Activated CD8-positive, alpha-beta memory T cell treated with anti-CD3 and anti-CD28 coated beads, Interleukin-2, amount 50 U/mL, for 48 hours (primary cell): ENCODE measurements at places on chromosomes 2 and 18.

DNA sequence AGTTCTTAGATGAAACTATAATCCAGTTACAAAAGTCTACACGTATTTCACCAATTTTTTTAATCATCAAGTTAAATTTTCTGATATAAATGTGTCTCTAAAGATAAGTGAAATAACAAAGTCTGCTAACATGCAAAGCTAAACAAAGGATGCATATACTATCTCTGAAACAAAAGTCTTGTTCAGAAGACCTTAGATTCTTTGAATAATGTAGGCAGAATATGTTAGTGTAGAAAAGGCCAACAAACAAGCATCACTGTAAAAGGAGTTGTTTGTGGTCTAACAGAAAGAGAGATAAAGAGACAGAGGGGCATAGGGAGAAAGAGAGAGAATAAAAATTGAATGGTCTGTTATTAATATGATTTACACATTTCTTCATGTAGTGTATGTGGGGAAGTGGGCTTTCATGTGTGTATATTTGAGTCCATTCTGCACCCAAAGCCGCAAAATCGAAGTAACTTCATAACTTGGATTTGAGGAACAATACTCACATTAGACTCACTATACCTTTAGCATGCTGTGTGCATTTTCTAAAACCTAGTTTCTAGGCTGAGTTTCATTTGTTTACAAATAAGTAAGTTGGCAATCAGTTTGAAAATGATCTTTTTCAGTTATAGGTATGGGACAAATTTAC is 734.8 kb upstream of the REG3G start:
- no peak for DNase-seq

GRCh38 chr18:8802017-8802672 is 96.8 kb downstream of the MTCL1 start:
- no peak for DNase-seq

DNA sequence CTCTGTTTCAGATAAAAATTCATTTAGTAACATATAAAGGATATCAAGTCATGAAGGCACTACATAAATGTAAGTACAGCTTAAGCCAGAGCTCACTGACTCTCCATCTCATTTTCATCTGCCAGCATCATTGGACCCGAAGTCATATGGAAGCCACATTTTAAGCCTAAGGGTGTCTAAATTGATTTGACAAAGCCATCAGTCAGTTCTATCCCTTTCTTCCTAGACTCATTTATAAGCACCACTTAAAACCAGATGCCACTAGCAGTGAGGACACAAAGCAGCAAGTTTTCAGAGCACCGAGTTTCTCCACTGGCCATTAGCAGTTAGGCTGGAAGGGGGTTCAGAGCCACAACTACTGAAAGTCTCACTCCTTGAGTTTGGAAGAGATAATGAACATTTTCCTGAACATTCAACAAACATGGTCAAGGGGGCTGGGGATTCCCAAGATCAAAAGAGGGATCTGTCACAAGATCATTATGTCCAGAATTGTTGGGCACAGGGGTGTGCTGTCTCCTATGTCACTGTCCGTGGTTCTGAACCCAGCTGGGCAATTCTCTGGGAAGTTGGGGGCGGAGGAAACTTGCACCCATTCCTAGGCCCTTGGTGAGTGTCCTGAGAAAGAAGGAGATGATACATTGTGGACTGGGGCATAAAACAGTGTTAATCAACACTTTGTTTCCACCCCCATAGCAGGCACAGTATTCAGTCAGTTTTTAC is 158.5 kb upstream of the LMAN1 start:
- no peak for DNase-seq

- DNase-seq = no peak
These were observed 255.3 kb downstream of the SH3BP4 start for GRCh38 chr2:235206980-235207579.

DNA sequence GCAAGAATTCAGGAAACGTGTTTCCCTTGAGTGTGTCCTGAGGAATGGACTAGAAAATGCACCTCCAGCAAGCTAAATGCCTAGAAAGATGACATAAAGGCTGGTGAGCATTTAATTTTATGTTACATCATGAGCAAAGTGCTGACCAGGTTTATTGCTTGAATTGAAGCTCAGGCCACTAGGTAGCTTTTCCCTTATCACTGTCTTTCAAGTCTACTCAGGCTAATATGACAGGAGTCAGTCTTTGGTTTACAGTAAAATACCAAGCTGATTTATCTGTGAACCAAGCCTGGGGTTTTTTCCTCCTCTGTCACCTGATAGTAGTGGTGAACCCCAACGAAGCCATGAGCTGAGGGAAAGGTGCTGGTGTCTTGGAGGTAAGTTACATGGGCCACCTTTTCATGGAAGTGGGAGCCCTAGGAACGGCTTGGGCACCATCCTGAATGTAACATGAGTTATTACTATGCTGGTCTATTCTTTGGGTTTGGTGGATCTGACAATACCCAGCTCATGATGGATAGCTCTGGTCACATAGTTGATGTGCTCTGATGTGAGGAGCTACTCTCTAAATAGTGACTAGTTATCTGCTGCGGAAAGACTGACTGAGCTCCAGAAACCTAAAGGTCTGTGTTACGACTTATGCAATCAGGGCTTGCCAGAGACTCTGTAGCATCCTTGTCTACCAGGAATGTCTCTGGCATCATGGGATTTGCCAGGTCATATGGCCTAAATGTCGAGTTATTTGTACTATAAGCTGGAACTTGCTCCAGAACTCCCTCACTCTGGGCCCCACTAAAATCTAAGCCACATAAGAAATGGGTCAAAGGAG is 39.8 kb downstream of the NUP35 start:
- DNase-seq = no peak

DNA sequence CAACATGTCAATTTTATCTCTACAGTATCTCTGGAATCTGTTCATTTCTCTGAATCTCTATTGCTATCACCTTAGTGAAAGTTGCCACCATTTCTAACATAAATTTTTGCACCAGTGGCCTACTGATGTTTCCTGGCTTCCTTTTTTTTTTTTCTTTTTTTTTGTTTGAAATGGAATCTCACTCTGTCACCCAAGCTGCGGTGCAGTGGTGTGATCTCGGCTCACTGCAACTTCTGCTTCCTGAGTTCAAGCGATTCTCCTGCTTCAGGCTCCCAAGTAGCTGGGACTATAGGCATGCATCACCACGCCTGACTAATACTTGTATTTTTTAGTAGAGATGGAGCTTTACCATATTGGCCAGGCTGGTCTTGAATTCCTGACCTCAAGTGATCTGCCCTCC is 35.1 kb downstream of the KCNJ13 start:
- DNase-seq = no peak

DNA sequence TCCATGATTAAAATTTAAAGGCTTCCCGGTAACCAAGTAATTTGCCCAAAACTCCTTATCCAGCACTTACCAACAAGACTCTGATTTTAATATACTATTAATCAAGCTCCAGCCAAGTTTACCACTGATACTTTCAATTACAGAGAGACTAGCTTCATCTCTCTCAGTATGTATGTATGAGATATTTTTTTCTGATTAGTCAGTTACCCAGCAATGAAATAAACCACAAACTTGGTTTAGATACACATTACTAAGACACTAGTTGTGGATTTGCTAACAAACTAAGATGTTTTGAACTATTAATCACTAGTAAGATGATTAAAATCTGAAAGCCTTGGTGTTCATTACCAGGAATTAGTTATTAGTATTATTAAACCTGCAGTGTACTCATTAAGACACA is 1272.2 kb upstream of the ACVR2A start:
- no peak for DNase-seq
